ENCODE measurements at places on chromosomes 2 and 18. TPM values are rescaled to one million over a fixed set of nuclear protein-coding genes. Genes with fewer than 3 reads are reported as not detected.
A peak's percentile ranks its signal among the peaks of the same experiment; 100 is the strongest.

RAB6C gene
- total RNA-seq, result not detected

CKAP2L gene
- 50.8 TPM for total RNA-seq

CLHC1 gene
- total RNA-seq, result 3.1 TPM

INHBB gene
- not detected for total RNA-seq

ALPP gene
- total RNA-seq, result not detected

HAAO gene
- 0.41 TPM for total RNA-seq

TANC1 gene
- total RNA-seq, result 2.0 TPM

DNA sequence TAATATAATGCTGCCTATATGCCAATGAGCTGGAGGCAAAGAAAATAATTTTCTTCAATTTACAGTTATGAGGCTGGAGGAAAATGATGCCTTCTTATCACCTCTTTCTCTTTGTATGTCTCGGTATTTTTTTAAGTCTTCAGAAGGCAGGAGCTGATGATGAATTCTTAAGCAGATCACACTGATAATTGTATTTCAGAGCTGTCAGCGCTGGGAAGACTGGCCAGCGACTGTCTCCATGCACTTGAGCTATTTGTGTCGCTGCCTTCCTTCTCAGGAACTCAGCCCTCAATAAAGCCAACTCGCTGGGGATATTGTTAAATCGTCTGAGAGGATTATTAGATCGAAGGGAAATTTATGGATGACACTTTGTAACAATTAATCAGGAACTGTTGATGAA, 40.3 kb downstream of the PTGR3 start:
- no peak for DNase-seq

- DNase-seq, result no peak
These were observed 48.2 kb upstream of the SP3 start for GRCh38 chr2:174013315-174013751.

GRCh38 chr18:44733069-44733753, 52.5 kb downstream of the SETBP1 start:
- peak; percentile 46 for DNase-seq

GRCh38 chr2:127161176-127162136, 54.5 kb upstream of the BIN1 start:
- DNase-seq, result no peak

GRCh38 chr18:49699303-49699702, 114.0 kb downstream of the ACAA2 start:
- DNase-seq, result no peak

GRCh38 chr2:138922973-138923563, 142.9 kb upstream of the NXPH2 start:
- DNase-seq, result no peak

GRCh38 chr2:39875914-39876267, 96.8 kb upstream of the THUMPD2 start:
- DNase-seq, result no peak

GRCh38 chr2:112646102-112646719, 472 bp downstream of the SLC20A1 start:
- no peak for DNase-seq

DNA sequence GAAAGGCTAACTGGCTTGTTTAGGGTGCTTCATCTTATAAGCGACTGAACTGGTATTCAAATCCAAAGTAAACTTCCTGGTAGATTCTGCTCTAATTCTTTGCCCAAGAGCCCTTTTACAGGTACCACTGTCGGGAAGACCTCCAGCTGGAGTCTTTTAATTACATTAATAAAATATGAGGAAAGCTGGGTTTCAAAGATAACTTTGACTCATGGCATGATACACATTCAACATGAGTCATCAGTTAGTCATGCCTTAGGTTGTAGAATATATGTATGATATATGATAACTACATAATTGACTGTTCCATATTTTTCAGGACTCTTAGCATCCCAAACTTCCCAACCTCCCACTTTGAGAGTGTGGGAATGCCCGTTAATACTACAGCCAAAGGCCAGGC, 32.3 kb downstream of the ZCCHC2 start:
- DNase-seq, result no peak

GRCh38 chr2:193907561-193907960, 1712.8 kb upstream of the TMEFF2 start:
- DNase-seq, result no peak

DNA sequence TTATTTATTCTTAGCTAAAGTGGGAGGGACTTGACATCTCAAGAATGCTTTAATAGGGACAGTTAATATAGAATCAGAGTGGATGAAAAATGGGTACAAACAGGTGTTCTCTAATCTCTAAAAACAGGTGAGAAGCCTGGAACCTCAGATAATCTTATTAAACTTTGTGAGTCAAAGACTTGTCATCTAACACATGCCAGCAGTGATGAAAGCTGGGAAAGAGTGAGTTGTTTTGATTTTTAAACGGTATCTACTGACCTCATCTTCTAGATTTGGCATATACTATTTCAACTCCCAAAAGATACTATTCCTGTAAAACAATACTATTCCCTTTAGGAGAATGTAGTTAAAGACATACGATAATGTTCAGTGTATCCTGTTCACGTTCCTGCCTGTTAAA, 103.4 kb downstream of the CCDC141 start:
- DNase-seq, result no peak

DNA sequence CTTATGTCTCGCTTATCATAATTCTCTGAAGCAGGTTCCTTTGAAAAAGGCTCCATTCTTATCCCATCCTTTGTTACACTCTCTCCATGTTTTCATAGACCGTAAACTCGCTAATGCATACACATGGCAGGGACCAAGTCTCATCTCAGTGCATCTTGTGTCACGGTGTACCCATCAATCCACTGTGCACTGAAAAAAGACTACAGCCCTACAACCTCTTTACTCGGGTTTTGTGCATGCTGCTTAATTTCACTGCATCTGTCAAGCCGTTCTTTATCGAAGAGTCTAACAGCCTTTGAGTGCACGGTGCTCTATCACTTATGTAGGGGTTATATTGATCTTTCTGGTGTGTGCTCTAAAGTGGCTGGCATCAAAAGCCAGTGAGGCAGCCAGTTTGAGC, 302.9 kb upstream of the ERBB4 start:
- no peak for DNase-seq

- DNase-seq, result peak; percentile 22
These were observed 10.0 kb upstream of the ZNF396 start for GRCh38 chr18:35387152-35387571.

- no peak for DNase-seq
These were observed 9.7 kb upstream of the DNAJB2 start for GRCh38 chr2:219269362-219270054.

- DNase-seq, result no peak
These were observed 18.1 kb upstream of the RASGRP3 start for GRCh38 chr2:33458248-33458819.

All from activated naive CD4-positive, alpha-beta T cell treated with anti-CD3 and anti-CD28 coated beads for 36 hours (primary cell).